AG04449 (cell line): ENCODE measurements at places on chromosomes 3 and 15.

DNA sequence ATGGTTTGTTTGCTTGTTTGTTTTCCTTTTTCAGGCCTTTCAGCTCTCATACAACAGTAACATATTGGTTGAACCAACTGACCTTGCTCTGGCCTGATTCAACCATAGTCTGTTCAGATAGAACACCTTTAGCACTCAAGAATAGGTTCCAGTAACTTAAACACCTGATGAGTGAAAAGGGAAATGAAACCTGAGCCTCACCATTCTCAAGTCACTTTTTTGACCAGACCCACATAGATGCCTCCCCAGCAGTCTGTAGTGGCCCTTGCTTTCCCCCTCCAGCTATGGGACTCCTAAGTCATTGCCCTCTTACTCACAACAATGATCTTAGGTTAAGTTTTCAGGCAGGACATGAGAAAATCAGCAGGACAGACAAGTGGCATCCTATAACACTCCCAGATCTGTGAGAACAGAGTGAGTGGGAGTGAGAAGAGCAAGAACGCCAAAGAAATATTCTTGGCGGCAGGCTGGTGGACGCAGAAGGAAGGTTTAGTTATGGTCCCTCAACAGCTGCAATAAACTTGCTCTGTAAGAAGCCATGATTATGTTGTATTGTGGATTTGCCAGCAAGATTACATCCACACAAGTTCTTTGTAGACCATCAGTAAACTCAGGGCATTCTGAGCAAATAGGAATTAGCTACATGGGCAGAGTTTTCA is 367.5 kb downstream of the MECOM start:
- DNase-seq, result no peak

DNA sequence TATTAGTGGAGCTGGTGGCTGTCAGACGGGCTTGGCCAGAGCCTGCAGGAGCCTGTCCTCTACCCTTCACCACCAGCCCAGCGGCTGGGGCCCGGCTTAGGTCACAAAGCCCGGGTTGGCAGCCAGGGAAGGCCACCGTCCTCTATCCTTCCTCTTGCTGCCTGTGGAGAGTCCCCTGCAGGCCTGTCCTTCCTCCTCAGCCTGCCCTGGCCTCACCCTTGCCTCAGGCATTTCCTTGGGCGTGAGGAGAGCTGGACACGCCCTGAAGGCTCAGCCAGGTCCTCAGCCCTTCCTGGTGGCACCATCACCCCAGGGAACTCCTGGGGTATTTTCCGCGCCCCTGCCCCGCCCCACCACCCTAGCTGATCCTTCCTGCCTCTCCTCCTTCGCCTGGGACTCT is 7.7 kb downstream of the CHAC1 start:
- DNase-seq, result no peak

GRCh38 chr3:76505202-76505845 is 534.6 kb upstream of the ROBO2 start:
- DNase-seq, result no peak

GRCh38 chr15:42284551-42284950 is 11.3 kb upstream of the TMEM87A start:
- DNase-seq, result no peak

DNA sequence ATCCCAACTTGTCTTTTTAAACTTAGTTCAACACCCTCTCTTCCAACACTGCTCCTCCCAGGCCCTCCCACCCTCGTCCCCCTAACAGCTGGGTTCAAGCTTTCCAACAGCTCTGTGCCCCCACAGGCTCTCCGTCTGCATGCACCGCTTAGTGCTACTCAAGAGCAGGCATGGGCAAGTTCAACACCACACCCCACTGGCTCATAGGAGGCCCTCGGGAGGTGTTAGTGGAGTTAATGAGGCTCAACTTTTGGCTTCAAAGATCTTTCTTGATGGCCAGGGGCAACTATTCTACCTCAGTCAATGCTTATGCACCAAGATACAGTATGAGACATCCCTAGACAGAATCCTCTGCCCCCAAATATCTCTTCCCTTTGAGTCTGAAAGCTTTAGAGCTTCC is 114.4 kb downstream of the ANP32A start:
- no peak for DNase-seq

GRCh38 chr15:84826369-84826823 is 9.2 kb downstream of the ALPK3 start:
- no peak for DNase-seq

GRCh38 chr3:115652738-115653137 is 29.4 kb downstream of the GAP43 start:
- DNase-seq, result no peak

- no peak for DNase-seq
Measured at GRCh38 chr3:48156163-48156562, 32.1 kb downstream of the CDC25A start.

DNA sequence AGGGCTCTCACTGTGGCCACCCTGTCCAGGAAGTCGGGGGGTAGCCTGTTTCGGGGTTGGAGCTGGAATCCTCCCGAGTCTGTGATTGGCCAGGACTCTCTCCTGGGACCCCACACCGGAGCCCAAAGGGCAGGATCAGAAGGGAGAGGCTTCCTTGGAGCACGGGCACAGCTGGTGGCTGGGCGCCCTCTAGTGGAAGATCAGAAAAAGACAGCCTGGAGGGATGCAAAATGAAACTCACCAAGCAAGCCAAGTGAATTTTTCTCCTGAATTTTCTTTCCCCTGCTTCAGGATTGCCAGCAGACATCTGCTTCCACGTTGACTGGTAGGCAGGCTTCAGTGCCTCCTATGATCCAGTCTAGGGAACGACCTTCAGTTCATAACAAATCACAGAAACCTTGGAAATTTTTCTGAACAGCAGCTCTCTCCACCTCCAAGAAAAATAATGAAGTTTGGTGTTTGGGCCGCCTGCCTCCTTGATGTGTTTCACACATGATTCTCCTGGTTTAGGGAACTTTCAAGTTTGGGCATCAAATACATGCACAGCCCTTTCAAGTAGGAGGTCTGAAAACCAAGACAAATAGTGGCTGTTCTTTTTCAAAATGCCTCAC is 224.6 kb downstream of the VPS13C start:
- no peak for DNase-seq

DNA sequence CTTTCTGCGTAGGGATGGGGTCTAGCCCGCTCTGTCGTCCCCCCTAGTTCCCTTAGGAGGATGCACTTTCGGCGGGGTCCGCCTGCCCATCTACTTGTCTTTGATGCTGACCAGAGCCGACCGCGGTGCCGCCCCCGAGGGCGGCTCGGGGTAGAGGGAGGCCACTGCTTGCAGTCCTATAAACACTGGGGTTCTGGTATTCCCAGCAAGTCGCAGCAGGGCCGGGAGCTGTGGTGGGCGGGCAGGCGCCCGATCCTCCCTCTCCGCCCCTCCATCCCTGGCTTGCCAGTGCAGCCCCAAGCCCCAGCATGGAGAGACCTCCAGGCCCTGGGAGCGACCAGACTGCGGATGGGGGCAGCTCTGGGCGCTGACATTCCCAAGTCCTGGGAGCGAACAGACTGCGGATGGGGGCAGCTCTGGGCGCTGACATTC is 830 bp downstream of the SEMA4B start:
- DNase-seq, result no peak

DNA sequence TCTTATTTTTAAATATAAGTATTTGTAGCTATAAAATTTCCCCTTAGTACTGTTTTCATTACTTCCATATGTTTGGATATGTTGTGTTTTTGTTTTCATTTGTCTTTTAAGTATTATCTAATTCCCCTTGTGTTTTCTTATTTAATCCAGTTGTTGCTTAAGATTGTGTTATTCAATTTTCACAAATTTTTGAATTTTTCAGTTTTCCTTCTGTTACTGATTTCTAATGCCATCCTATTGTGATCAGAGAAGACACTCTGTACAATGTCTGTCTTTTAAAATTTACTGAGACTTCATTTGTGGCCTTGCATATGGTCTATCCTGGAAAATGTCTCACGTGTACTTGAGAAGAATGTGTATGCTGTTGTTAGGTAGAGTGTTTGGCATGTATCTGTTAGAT is 795.6 kb upstream of the CFAP20DC start:
- DNase-seq, result no peak

DNA sequence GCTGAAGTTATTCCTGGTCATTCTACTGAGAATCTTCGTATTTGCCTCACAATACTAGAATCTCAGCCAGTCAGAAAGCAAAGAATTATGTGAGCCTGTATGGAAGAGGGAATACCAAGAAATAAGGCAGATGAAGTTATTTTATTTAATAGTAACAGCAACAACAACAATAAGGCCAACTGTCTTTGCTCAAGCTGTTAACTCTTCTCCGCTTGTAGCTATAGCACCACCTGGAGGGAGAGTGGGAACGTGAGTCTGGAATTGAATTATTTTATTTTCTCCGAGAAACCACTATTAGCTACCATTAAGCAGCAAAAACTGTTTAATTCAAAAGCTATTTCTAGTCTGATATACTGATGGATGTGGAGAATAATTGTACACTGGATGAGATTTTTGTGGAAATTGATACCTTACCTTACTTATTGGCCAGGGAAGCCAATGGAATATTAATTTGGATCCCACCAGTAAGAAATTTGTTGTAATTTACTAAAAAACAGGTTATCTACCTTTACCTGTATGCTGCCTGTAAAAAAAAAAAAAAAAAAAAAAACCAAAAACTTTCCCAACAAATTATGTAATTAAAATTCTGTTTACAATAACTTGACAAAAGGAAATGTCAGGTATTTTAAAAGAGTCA is 50.1 kb downstream of the CALML4 start:
- DNase-seq, result no peak

DNA sequence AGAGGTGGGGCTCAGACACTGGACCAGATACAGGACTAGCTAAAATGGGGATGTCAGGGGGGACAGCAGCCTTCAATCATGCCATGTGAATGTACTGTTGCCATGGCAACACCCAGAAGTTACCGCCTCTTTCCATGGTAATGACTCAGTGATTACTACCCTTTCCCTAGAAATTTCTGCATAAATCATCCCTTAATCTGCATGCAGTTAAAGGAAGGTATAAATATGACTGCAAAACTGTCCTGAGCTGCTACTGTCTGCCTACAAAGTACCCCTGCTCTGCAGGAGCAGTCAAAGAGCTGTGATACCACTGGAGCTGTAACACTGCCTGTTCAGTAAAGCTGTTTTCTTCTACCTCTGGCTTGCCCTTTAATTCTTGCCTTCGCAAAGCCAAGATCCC is 168.2 kb downstream of the PEAK1 start:
- no peak for DNase-seq

DNA sequence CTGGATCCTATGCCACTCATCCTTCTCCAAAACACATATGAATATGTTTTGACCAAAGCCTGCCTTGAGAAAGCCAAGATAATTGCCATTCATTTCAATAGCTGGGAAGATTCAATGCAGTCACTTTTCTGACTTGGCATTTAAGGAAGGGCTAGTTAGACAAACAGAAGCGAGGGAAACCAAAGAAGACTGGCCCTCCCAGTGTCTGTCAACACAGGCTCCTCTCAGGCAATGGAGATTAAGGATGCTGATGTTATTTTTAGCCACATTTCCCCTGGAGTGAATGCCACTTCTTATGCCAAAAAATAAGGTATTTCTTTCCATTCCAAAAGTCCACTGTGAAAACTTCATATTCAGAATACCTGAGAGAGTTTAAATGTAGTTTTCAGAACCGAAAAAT is 101.7 kb downstream of the P3H2 start:
- DNase-seq, result no peak

GRCh38 chr15:85595804-85596536 is 198.8 kb downstream of the KLHL25 start:
- no peak for DNase-seq

DNA sequence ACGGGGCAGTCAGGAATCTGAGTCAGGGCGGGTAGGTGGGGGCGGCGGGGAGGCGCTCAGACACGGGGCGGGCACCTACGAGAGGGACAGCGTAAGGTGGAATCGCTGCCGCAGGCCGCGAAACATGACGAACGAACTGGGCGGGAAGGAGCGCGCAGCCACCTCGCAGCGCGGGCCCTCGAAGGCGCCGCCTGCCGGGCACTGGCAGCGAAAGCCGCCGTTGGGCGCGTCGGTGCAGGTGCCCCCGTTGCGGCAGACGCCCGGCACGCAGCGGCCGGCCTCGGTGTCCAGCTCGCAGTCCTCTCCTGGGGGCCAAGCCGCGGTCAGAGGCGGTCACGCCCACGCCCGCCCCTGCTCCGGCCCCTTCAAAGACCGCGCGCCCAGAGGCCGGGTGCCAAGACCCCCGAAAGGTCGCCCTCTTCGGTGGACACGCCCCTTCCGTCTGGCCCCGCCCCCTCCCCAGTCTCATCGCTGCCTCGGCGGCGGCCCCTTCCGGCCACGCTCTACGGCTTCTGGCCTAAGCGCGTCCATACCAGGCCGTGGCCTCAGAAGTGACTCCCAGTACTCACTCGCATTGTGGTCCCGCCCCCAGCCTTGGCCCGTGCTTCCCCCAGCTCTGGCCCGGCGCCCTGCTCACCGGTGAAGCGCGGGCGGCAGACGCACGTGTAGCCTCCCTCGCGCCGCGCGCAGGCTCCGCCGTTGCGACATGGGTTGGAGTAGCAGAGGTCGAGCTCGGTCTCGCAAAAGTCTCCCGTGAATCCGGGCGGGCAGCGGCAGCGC is 6.4 kb downstream of the CELSR3 start:
- no peak for DNase-seq

DNA sequence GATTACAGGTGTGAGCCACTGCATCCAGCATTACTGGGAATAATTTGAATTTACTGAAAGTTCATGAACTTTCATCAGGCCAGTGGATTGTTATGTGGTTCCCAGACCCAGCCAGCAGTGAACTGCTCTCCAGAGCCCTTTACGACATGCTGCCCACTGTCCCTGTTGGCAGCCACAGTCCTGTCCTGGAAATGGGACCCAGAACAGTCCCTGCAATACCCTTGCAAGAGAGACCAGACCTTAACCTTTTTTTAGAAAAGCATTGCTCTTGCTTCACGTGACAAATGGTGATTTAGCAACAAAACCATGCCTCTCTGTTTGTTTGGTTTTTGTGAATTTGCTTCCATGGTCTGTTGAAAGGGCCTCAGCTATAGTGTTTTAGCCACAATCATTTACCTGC is 367.3 kb upstream of the C2CD4B start:
- DNase-seq, result no peak

GRCh38 chr15:55231455-55231854 is 34.7 kb upstream of the RSL24D1 start:
- no peak for DNase-seq

DNA sequence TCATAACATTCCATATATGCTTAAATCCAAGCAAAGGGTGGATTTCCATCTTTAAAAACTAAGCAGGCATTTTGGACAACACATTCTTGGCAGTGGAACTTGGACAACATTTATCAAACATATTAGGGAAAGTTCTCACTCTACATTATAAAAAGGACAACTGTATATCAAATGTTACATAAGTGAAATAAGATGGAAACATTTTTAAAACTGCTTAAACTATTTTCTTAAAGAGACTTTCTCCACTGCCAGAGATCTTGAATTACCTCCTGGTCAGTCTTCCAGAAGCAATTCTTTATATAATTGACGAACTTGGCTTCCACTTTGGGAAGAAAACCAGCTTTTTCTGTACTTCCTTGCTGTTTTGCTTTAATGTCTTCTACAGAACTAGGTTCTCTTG is 109.3 kb downstream of the NEO1 start:
- no peak for DNase-seq

DNA sequence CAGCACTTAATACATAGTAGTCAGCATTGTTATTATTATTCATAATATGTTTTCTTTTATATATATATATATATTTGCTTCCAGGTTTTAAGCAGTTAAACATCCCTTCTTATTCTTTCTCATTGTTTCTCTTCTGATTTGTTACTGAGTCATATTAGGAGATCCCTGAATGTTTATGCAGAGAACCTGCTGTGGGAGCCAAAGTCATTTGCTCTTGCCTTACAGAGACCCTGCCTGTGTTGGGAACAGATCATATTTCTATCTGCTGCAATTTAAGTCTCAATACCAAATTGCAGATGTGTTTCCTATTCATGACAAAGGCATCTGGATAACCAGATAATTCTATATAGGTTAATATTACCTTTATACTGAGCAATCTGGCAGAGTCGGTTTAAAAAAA is 323.0 kb upstream of the UMPS start:
- DNase-seq, result no peak

GRCh38 chr3:41592753-41593510 is 369.0 kb downstream of the ULK4 start:
- DNase-seq, result no peak
